ENCODE measurements at places on chromosomes 5 and 9. TPM values are rescaled to one million over a fixed set of nuclear protein-coding genes. Genes with fewer than 3 reads are reported as not detected.
A peak's percentile ranks its signal among the peaks of the same experiment; 100 is the strongest.

- no peak for DNase-seq
Observed at GRCh38 chr5:74041913-74042312, 415.9 kb downstream of the ARHGEF28 start.

- no peak for DNase-seq
Observed at GRCh38 chr5:72507231-72507906, at the start of gene ZNF366. Gene ZNF366 (minus strand): TSS chr5:72507410. CDS start chr5:72461496, 45,914 bp downstream.

- no peak for DNase-seq
Observed at GRCh38 chr5:125969814-125970171, 453.4 kb upstream of the GRAMD2B start.

DNA sequence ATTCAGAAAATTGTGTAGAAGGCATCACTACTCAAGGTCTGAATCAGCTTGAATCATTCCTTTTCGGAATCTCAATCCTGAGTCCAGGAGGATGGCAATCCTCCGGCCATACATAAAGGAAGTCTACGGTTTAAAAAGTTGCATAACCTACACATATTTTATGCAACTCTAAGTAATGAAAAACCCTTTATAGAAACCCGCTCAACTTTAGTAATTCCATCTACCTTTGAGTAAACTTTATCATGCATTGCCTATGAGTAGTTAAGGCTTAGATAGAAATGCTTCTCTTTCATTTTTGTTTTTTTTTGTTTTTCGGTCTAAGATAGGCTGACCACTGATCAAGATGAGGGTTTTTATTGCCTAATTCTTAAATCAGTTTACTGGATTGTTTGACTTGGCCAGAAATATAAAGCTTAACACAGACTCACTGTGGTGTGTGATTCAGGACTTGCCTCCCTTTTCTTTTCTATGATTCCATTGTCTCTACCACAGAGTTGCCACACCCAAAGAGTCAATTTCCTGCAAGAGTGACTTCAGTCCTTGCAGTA lies 85.0 kb downstream of the LURAP1L start:
- peak; percentile 10 for DNase-seq

DNA sequence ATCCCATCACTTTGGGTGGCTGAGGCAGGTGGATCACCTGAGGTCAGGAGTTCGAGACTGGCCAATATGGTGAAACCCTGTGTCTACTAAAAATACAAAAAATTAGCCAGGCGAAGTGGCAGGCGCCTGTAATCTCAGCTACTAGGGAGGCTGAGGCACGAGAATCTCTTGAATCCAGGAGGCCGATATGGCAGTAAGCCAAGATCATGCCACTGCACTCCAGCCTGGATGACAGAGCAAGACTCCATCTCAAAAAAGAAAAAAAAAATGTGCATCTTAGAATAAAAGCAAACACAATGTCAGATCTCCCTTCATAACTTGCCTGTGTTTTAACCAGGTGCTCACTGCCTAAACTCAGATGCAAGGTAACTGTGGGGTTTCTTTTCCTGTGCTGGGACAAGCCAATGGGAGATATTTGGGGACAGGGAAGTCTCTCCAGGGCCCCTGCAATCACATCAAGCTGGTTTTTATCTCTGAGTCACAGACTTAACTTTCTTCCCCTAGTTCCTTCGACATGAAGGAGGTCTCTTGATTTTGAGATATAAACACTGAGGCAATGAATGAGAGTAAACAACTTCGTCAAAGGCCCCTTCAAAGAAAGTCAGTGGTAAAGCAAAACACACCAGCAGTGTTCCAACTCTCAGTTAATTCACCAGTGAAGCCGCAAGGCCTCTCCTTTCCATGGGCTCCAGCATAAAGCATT lies 99.1 kb downstream of the SNX18 start:
- no peak for DNase-seq

GRCh38 chr9:93295456-93296076 lies 111.6 kb downstream of the WNK2 start:
- peak; percentile 62 for DNase-seq

- no peak for DNase-seq
Observed at GRCh38 chr5:142283304-142283703, 41.5 kb downstream of the SPRY4 start.

DNA sequence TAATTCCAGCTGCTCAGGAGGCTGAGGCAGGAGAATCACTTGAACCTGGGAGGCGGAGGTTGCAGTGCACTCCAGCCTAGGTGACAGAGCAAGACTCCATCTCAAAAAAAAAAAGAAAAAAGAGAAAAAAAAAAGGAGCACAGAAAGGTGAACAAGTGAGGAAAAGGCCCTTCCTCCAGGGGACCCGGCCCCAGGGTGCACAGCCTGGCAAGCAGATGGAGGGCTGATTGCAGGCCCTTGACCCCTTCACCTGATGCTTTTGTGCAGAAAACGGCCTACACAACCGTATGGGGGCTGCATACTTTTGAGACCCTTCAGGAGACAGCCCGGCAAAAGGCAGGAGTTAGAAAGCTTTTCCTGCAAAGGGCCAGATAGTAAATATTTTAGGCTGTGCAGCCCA lies 33.9 kb downstream of the HRH2 start:
- DNase-seq, result no peak

DNA sequence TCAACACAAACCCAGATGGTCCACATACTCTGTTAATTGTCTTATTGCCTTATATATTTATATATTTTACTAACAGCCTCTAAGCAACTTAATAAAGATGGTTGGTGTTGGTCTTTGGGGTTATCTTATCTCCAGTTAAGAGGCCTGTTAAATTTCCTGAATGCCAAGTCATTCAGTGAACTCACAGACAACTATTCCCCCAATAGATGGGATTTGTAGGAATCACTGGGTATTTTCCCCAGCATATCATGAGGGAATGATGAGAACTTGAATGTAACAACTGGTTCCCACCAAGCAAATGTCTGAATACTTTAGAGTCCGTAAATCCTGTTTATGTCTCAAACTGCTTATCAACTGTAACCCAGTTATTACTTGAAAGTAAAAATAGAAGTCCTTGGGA lies 42.7 kb upstream of the RETREG1 start:
- no peak for DNase-seq

GRCh38 chr5:57956636-57957035 lies 474.0 kb upstream of the ACTBL2 start:
- DNase-seq, result no peak

DNA sequence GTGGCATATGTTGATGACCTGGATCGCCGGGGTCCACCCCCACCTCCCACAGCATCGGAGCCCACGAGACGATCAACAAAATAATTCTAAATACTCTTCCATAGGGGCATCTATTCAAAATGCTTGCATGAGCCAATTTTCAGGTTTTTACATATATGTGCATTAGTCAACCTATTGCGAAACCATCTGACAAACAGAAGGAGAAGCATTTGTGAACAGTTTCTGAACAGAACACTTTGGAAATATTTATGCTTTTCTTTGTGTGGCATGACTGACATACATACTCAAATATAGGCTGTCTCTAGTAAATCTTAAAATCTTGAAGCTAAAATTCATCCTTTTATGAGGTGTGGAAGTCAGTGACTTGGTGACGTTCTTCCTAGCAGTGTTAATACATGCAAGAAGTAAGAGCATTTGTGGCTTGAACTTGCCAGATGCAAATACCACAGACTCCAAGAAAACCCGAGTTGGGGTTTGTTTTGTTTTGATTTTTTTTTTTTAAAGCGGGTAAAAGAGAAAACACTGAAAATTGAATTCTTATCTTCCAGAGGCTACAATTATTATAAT lies 5.3 kb downstream of the GPR151 start:
- DNase-seq, result no peak

DNA sequence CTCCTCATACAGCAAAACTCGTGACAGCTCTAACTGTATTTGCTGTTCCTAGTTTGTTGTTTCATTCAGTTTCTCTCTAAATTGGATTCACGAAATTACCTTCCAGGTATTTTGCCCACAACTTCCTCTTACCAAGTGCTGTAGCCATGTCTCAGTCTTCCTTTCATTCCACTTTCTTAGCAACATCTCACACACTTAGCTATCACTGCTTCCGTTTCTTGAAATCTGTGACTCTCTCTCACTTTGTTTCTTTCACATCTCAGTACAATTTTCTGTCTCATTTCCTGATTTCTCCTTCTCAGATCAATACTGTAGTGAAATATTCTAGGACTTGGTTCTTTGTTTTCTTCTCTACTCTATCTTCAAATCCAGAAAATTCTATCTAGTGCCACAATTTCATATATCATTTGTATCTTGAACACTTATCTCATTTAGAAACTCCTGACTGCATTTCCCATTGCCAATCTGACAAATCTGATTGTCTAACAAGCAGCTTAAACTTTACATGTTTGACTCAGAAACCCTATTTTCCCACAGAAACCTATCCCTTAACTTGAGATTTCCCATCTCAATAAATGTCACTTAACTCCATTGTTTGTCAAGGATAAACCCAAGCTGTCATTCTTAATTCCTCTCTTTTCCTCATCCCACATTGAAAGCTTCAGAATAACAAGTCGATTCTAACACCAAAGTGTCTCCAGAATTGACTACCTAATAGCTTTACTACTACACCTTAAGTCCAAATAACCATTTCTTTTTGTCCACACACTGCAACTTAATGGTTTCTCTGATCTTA lies 303.1 kb downstream of the CDH12 start:
- no peak for DNase-seq

- no peak for DNase-seq
Observed at GRCh38 chr5:59800347-59800893, 93.1 kb downstream of the PDE4D start.

DNA sequence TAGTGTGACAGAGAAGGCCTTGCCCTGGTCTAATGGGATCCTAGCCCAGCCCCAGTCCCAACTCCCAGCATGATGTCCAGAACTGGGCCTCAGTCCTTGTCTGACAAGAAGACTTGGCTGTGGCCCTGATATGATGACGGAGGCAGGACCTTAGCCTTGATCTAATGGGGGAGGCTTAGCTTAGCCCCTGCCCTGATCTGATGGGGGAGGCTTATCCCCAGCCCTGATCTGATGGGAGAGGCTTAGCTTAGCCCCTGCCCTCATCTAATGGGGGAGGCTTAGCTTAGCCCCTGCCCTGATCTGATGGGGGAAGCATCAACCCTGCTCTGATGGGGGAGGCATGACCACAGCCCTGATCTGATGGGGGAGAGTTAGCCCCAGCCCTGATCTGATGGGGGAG lies 3.7 kb downstream of the PKN3 start:
- DNase-seq, result no peak

DNA sequence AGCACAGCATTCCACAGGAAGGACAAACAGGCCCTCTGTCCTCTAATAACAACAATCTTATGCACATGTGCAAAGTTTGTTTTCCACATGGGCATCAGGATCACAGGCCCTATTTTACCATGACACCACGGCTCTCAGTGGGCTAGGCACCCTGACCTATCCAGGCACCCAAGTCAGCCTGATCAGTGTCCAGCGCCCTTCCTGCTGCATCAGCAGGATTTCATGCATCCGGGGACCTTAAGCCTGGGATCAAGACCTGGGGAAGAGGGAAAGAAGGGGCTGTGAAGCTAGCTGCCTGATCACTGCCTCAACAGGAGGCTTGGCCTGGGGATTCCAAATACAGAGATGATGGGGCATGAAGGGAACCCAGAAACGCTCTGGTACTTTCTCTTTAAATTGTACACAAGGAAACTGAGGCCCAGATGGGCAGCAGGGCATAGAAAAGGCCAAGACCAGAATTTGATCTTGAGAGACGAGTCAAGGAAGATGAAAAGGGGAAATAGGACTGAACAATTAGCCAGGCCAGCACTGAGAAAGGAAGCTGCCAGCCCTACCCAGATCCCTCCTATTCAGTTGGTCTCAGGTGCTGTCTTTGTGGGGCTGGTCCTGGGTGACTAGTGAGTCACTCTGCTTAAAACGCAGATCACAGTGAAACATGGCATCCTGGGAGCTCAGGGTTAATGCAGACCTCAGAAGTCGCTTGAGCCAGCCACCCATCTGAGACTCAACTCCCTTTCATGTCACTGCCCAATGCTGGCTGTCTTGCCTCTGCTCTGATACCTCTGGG lies 57.9 kb downstream of the SHB start:
- no peak for DNase-seq

GRCh38 chr9:22427226-22427880 lies 19.3 kb upstream of the DMRTA1 start:
- no peak for DNase-seq

DNA sequence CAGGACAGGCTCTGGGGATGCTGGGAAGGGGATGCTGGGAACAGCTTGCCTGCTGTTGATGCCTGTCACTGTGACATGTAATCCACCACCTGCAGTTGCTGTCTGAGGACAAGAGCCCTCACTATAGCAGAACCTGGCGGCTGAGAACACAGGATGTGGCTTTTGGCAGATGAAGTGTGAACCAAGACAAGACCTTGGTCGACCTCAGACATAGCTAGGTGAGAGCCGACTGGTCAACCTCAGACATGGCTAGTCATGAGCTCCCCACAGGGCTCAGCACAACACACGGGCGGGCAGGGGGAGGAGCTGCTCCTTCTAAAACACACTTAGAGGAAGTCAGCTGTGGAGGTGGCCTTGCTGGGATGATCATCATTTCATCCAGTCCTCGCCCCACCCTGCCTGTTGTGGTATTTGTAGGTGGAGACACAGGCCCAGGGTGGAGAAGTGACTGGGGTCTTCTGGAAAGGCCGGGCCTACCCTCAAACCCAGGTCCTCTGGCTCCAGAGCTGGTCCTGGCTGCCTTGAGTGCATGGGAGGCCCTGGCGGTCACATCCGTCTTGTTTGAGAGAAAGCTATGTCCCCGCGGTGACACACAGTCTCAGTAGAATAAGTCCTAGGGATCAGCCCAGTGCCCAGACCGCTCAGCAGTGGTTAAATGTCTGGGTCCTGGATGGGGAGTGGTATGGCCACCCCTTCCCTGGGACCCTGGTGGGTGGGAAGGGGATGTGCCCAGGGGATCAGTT lies 6.1 kb downstream of the SUSD3 start:
- DNase-seq, result no peak

DNA sequence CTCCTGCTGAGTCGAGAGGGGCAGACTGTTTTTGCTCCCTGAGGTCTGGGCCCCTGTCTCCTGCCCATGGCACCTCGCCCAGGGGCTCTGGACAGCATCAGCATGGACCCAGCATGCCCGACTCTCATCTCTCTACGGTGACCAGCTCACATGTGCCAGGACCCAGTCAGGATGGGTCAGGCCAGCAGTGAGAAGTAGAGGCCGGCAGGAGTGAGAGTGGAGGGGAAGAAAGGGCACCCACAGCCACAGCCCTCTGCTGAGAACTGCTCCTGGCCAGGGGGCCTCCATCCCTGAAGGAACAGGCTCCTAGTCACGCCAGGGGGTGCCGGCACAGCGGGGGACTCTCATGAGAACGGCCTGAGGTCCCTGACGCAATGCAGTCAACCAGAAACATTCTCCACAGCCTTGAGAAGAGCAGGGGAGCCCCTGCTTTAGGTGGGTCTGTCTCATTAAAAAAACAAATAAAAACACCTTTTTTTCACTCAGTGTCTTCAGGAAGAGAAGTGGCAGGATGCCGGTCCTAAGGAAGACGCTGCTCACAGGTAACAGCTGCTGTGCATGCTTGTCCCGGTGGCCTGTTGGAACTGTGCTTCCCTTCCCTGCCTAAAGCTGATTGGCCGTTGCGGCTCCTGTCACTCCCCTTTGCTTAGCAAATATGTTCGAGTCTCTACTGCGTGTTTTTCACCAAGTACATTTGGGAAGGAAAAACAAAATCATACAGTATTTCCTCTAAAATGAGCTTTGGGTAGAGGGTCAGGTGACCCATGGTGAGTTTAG lies 85.7 kb upstream of the FBXW11 start:
- DNase-seq, result no peak

The SLC6A3 gene
- total RNA-seq, result not detected

The EEIG1 gene
- total RNA-seq, result 176 TPM

The POLR1E gene
- 19.7 TPM for total RNA-seq

The LCN10 gene
- total RNA-seq, result 0.94 TPM

The HTR1A gene
- total RNA-seq, result not detected

The GPR107 gene
- 77.4 TPM for total RNA-seq

The POU5F2 gene
- 0.95 TPM for total RNA-seq

The BTNL3 gene
- total RNA-seq, result not detected

The RABL6 gene
- total RNA-seq, result 116 TPM

Data from PC-9 (cell line).